ENCODE measurements at places on chromosomes 1 and 21.

- no peak for DNase-seq
Measured at GRCh38 chr1:225498549-225499136, 70.8 kb upstream of the LBR start.

DNA sequence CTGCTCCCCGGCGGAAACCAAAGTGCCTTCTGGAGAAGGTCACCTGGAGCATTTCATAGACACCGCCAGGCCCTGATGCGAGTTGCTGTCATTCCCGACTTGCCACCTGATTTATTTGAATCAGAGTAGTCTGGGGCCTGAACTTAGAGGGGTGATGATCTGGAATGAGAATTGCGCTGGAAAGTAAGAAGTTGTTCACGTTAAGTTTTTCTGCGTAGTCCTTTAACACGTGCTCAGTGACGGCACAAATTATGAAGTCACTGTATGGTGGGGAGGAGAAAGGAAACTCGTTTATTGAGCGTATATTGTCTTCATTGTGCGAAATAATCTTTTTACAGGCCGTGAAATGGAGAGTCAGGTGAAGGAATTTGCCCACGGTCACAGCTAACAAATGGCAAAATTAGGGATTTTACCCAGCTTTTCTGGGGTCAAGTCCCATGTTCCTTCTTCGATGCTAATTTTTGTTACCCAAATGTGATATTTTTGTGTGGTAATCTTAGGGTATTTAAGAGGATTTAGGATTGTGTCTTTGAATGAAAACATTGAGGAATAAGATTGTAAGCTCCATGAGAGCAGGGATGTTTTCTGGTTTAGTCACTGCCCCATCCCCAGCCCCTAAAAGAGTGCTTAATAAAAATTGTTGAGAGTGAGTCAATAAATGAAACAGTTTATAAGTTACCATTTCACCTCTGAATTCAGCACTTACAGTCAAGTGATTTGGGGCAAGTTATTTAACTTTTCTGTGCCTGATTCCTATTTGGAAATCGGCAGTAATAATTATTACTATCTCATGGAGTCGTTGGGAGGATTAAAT is 46.4 kb upstream of the NBL1 start:
- no peak for DNase-seq

DNA sequence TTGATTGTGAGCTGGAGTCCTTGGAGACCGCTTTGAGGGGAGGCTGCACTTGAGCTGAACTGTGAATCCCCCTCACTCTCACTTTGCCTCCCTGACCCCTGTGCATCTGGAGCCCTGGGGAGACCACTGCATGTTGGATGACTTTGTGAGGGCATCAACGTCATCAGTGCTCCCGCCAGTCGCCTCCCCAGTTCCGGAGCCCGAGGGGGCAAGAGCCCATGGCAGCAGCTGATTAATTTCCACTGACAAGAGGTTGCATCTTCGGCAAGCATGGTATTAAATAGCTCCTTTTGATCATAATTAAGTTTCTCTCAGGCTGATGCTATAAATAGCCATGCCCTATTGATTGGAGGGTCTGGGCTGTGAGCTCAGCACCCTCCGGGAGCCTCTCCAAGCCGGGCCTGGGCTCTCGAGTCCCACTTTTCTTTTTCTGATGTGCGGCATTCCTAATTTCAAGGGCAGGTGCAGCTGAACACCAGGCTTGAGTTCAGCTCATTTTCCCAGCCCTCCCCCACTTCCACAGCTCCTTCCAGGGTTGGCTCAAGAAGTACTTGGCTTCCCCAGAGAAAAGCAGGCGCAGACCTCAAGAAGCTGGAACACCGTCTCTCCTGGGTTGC is 33.2 kb downstream of the KCND3 start:
- no peak for DNase-seq

DNA sequence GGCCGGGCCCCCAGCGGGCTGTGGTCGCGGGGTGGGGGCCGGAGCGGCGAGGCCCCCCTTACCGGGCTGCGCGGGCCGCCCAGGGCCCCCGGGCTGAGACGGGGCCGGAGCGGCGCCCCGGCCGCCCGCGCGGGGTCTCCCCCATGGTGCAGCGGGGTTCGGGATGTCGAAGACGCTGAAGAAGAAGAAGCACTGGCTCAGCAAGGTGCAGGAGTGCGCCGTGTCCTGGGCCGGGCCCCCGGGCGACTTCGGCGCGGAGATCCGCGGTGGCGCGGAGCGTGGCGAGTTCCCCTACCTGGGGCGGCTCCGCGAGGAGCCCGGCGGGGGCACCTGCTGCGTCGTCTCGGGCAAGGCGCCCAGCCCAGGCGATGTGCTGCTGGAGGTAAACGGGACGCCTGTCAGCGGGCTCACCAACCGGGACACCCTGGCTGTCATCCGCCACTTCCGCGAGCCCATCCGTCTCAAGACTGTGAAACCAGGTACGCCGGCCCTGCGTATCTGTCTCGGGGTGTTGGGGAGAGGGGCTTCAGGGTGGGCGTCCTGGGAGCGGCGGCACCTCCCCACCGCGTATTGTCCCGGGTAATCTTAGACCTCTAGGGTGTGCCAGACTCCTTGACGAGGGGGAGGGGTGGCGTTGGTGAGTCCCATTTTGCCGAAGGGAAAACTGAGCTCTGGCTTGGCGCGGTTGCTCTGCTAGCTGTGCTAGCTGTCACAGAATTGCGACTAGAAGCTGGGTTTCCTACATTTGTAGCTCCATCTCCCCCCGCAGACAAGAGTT is 745 bp downstream of the MAGI3 start:
- peak; percentile 53 for DNase-seq

DNA sequence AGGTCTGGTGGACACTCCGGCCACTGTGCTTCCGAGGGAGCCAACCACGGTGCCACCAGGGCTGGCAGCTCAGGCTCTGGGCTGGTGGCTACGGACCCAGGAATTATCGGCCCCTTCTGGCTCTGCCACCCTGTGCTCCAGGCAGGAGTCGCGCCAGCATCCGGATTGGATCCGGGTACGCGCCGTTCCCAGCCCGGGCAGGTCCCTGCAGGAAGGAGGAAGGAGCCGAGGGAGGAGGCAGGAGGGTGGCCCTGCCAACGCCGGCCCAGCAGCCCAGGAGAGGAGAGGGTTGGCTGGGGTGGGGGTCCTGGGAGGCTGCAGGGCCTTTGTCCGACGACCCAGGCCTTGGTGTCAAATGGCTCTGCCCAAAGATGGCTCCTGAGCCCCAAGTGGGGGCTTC is 160.5 kb downstream of the CASZ1 start:
- DNase-seq: no peak

GRCh38 chr1:89001510-89001909 is 9.1 kb upstream of the KYAT3 start:
- DNase-seq: no peak

DNA sequence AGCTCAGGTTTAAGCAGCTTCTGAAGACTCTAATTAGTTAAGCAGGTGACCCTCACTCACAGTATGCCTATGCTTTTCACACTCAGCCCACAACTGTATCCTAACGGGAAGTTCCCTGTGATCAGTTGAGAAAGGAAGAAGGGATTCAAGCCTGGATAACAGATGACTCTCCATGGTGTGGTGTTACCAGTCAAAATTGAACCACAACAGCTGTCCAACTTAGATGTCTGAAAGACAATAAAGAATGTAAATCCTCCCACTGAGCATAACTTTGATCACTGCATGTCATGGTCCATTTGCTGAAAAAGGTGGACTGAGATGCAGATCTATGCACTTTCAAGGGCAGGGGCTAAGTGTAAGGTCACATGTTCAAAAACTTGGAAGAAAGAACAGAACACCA is 32.3 kb upstream of the DIPK1A start:
- no peak for DNase-seq

- no peak for DNase-seq
Measured at GRCh38 chr1:3714814-3715213, 37.4 kb upstream of the CCDC27 start.

- DNase-seq: no peak
Measured at GRCh38 chr1:244350027-244350426, 101.7 kb downstream of the ADSS2 start.

- no peak for DNase-seq
Measured at GRCh38 chr1:245858722-245859492, 648.2 kb downstream of the SMYD3 start.

DNA sequence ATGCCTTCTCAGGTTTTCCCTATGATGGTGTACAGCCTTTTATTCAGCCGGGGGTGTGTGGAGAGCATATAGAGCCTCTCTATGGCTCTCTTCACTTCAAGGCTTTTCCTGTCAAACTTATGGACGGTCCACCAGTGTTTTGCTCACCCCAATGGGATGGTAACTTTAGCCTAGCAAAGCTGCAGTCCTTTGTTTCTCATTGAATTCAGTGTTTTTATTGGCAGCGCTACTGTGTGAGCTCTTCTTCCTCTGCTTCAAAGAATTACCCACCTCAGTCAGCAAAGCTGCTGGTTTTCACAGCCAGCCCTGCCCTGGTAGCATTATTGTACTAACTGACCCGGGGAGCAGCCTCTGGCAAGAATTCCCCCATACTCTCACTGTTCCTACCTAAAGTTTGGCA is 145.3 kb upstream of the RRP15 start:
- DNase-seq: no peak

DNA sequence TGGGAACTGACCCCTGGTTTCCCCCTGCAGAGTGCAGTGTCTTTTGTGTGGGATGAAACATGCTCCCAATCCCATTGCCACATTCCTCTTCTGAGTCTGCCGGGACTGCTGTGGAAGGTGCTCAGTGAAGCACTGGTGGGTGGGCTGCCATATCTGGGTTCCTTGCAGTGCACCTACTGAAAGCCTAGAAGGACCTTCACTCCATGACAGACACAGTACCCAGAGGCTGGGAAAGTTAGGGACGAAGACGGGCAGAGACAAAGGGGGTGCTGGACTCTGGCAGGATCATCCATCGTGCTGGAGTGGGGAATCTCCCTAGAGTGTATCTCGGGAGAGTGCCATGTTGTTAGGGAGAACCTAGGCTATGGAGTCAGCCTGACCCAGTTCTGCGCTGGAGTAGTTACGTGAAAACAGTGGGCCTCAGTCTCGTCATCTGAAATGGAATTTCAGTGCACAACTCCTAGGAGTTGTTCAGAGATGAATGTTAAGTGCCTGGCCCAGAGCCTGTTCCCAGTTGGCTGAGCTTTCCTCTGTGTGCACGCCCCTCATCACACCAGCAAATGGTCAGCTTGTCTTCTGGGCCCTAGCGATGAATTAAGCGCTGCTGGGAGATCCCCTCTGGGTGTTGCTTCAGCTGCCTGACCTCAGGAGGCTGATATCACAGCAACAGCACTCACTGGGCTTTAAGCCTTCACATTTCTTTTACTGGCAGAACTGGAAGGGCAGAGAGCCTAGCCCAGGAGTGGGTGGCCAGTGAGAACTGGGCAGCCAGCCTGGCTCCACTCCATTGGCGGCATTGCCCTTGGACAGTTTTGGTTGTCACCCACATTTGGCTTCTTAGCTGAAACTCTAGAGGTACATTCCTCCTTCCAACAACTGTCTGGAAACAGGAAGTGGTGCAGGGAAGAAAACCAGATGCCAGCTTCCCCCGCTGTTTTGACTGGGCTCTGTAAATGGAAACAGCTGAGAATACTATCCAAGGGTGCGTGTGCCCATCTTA is 479.8 kb upstream of the VAMP3 start:
- DNase-seq: no peak

DNA sequence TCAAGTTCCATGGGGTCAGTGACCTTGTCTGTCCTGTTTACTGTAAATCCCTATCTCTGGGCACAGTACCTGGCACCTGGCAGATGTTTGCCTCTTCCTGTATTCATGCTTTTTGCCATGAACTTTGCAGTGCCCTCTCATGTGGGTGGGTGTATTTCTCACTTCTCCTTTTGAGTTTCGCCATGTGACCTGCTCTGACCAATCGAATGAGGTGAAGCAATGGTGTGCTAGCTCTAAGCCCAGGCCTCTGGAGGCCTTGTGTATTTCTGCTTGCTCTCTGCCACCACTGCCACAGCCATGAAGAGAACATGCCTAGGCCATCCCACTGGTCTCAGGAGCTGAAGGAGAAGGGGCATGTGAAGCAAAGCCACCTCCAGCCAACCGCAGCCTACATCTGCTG is 185.5 kb upstream of the ZC3H12A start:
- DNase-seq: no peak

DNA sequence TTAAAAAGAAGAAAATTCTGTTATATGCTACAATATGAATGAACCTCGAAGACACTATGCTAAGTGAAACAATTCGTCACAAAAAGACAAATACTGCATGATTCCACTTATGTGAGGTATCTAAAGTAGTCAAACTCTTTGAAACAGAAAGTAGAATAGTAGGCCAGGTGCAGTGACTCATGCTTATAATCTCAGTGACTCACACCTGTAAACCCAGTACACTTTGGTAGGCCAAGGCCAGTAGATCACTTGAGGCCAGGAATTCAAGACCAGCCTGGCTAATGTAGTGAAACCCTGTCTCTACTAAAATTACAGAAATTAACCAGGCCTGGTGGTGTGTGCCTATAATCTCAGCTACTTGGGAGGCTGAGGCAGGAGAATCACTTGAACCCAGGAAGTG is 25.7 kb downstream of the EPHA10 start:
- no peak for DNase-seq

DNA sequence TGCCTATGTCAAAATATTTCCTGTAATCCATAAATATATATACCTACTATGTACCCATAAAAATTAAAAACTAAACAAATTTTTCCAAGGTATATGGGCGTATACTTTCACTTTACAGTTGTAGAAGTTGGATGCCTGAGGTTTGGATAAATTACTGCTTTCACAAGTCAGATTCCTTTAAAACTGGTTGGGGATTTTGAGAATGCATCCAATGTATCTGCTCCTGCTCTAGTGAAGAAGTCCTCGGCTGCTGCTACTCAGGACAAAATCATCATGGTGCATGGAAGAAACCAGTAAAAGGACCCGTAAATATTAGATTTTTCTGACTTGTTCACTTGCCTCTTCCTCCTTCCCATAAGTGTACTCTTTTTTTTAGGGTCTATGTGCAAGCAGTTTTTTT is 841.1 kb downstream of the USP25 start:
- no peak for DNase-seq

DNA sequence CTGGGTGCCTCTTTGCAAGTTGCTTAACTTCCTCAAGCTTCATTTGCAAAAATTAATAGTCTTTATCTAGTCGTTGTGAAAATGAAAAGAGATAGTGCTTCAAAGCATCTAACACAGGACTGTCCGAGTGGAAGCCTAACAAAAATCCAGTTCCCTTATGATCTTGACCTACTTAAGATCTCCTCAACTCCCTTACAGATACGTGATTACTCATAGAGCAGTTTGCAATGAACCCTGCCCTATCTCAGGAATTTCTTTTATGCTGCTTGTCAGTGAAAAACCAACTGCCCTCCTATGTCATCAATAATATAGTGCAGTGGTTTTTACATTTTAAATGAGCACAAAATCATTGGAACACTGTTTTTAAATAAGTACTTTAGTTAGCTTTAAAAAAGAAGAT is 314.3 kb downstream of the BACH1 start:
- no peak for DNase-seq

All from stimulated activated CD4-positive, alpha-beta T cell treated with anti-CD3 and anti-CD28 coated beads, Interleukin-4, amount 100 ng/mL, for 1 hour (primary cell).